Posterior cingulate gyrus (tissue), 11 donors: ENCODE measurements at places on chromosomes 13 and 19.

DNA sequence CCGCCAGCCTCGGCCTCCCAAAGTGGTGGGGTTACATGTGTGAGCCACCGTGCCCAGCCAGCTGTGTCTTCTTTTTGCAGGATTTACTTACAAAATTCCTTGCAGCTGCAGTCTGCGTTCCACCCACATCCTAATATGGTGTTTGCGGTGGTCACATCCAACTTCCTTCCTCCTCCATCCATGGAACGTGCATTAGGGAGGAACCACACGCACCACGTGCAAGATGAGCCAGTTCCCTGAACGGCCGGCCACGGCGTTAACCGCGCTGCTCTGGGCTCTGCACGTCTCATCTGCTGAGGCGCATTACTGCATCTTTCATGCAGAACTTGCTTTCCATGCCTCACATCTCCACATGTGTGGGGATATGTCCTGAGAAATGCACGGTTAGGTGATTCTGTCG is 13.0 kb upstream of the SIGLEC11 start:
- DNase-seq = no peak

DNA sequence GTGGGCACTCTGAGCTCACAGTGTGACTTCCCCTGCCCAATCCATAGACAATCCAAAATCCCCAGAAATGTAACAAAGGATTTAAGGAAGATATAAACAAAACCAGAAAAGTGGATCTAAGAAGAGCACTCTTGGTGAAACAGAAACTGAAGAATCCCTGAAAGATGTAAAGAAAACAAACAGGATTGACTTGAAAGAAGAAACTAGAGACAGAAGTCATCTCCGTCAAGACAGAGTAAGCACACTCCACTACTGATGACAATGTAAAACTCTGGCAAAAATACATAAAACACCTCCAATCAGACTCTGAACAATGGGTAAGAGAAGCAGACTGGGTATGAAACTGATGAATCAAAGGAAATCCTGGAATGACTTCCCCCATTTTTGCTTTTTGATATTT is 13.5 kb downstream of the TUBGCP3 start:
- no peak for DNase-seq

DNA sequence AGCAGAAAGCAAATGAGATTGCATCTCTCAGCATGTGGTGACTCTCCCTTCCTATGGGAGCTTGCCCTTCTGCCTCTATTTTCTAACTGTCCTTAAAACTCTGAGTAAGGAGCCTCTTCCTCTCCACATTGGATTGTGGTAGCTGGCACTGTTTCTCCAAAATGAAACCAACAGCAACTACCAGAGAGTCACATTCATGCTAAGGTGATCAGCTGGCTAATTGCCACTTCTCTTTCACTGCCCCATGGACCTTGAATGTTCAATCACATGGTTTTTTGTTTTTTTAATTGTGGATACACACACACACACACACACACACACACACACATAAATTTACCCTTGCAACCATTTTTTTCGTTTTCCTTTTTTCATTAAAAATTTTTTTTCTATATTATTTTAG is 154.7 kb upstream of the TSC22D1 start:
- no peak for DNase-seq

- DNase-seq = no peak
Measured at GRCh38 chr13:50359779-50360178, 344.5 kb downstream of the KCNRG start.

GRCh38 chr13:38950987-38951386 is 39.6 kb downstream of the STOML3 start:
- DNase-seq = no peak

DNA sequence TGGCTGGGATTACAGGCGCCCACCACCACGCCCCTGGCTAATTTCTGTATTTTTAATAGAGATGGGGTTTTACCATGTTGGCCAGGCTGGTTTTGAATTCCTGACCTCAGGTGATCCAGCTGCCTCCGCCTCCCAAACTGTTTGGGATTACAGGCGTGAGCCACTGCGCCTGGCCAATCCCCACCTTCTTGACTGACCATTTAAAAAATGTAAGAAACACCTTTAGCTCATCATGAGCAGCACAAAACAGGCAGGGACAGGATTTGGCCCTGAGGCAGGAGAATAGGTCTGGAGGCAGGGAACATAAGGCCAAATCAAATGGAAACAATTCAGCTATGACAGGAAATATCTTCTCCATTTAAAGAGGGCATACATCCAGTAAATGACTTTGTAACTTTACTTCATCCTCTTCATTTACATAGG is 1.4 kb upstream of the MPV17L2 start:
- no peak for DNase-seq

GRCh38 chr13:42544246-42544926 is 29.6 kb upstream of the TNFSF11 start:
- DNase-seq = no peak

DNA sequence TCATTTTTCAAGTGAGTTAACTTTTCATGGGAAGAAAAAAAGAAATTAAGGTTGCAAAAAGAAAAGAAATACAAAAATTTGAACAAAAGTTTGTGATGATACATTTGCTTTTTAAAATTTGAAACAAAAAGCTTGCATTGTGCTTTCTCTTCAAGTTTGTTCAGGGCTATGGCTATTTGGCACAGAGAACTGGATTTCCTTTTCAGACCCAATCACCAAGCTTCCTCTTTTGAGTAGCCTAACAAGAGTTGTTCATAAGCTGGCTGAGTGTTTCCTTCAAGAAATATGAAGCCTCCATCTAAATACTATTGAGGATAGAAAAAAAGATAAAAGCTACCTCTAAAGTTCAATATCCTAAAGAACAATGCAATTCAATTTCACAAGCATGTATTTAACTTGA is 787.8 kb downstream of the LIG4 start:
- DNase-seq = no peak

GRCh38 chr19:35095667-35096368 is 19.8 kb upstream of the FXYD3 start:
- DNase-seq = no peak

- no peak for DNase-seq
Measured at GRCh38 chr13:30881191-30881651, 24.9 kb upstream of the MEDAG start.

- no peak for DNase-seq
Measured at GRCh38 chr19:33903489-33903850, 106.8 kb downstream of the KCTD15 start.

GRCh38 chr19:47798904-47799266 is 5.5 kb downstream of the TPRX1 start:
- no peak for DNase-seq

DNA sequence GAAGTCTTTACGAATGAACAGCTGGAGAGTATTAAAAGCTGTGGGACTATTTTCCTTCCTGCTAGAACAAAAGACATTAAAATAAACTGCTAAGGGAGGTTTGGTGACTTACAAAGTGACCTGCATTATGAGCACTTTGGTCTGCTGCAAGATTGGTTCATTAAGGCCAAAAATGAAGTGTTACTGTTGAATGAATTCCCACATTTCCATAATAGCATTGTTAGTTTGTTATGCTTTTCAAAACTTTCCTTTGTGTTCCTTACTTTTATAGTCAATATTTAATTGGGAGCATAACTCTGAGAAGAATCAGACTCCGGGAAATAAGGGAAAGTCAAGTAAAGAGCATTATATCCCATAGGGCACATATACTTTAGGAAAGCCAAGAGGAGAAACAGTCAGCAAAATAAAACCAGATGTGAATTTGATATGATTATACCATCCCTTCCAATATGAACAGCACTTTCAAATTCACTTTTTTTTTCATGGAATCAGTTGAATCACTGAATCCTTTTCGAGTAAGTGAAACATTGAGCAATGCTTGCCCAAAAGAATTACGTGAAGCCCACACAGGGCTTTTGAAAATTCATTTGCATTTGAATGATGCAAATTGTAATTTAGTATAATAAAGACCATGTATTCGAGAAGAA is 112.6 kb downstream of the KCTD12 start:
- DNase-seq = no peak

- DNase-seq = no peak
Measured at GRCh38 chr19:18308948-18309325, 13.9 kb downstream of the LSM4 start.

GRCh38 chr19:30886222-30886621 is 463.0 kb downstream of the TSHZ3 start:
- DNase-seq = no peak

- no peak for DNase-seq
Measured at GRCh38 chr13:65597839-65598818, 1632.0 kb downstream of the PCDH9 start.

DNA sequence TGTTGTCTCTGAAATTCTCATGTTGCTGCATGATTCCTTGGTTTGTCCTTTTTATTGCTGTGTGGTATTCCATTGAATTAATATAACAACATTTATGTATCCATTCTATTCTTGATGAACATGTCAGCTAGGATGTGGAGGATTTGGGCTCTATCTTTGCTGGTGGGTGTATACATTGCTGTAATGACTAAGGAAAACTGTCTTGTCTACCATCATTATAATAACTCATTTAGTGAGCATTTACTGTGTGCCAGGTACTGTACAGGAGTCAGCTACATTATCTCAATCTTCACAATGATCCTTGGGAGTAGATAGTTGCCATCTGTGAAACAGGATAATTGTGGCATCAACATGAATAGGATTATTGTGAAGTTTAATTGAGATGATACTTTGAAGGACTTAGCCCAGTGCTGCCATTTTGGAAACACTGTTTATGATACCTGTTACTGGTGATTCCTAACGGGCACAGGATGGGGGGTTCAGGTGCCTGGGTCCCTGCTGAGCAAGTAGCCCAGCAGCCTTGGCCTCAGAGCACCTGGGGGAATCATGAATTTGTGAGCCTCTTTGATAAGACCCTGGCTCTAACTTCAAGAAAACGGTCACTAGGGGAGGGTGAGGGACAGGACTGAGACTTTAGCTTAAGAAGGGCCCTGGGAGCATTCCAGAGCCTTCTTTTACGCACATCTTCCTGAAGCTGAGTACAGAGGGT is 1.8 kb upstream of the CCNE1 start:
- DNase-seq = no peak
